Activated naive CD8-positive, alpha-beta T cell treated with anti-CD3 and anti-CD28 coated beads, Interleukin-2, amount 50 U/mL, for 24 hours (primary cell): ENCODE measurements at places on chromosomes 3 and 15.

DNA sequence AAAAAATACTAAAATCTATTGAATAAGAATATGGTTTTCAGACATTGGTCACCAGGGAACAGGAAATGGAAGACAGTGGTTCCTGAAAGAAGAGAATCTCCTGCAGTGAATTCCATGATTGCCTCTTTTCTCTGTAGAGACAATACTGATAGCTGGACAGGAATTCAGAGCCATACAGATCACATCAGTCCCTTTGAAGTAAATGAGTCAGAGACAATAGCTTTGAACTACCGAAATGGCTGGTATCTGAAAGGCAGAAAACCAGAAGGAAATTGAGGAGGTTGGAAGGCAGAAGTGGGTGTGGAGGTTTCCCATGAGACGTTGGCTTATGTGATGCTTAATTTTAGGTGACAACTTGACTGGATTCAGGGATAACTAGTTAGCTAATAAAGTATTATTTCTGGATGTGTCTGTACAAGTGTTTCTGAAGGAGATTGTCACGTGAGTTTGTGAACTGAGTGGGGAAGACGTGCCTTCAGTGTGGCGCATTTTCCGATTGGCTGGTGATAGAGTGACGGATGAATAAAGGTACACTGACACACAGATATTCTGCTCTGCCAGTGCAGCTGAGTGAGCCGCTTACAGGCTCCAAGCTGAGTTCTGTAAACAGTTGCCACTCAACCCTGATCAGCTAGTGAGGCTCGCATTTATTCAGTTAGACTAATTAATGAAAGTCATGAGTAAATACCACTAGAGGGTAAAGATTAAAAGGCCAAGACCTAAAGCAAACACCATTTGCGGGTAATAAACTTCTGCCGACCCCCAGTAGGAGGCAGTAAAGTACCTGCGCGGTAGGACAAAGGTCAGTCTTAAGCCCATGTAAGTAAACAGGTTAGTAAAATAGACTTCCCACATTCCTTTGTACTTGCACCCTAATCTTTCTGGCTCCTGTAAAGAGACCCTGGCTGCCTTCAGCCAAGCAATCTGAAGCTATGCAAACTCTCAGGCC lies 1298.6 kb downstream of the SI start:
- H3K4me1 ChIP-seq = no peaks in the 10 kb centered on the region
- H3K36me3 ChIP-seq = no peaks in the 10 kb centered on the region
- no peak for DNase-seq
- H3K27me3 ChIP-seq = no peaks in the 10 kb centered on the region
- no peak overlapping the region for H3K4me3 ChIP-seq

DNA sequence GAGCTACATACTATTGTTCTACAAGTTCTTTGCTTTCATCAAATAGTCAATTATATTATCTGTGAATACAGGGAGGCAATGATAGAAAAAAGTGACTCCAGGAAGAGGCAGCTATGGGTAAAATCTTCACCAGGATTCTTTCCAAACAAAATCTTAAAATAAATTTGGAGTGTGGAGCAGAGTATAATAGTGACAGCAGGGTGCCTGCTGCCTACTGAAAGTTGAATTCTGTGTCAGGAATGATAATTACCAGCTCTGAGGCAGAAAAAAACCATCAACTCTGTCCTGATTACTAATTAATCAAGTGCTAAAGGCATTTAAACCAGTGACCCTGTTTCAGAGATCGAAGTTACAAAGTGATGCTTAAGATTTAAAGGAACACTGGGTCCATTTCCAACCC lies 148.0 kb downstream of the DIPK2A start:
- no peak for DNase-seq
- no peaks in the 10 kb centered on the region for H3K4me1 ChIP-seq
- H3K27ac ChIP-seq = no peak overlapping the region
- H3K36me3 ChIP-seq = no peaks in the 10 kb centered on the region
- H3K4me3 ChIP-seq = no peak overlapping the region

GRCh38 chr3:59808446-59808845 lies 758.6 kb upstream of the CFAP20DC start:
- no peak overlapping the region for H3K27ac ChIP-seq
- H3K36me3 ChIP-seq = no peaks in the 10 kb centered on the region
- DNase-seq = no peak
- no peaks in the 10 kb centered on the region for H3K27me3 ChIP-seq
- no peak overlapping the region for H3K4me3 ChIP-seq

- H3K27me3 ChIP-seq = peaks cover 6% of the 10 kb centered on the region
- DNase-seq = no peak
These were observed 385.0 kb upstream of the C2CD4B start for GRCh38 chr15:62550106-62550505.

- peaks cover 14% of the 10 kb centered on the region for H3K27me3 ChIP-seq
- no peak for DNase-seq
- no peaks in the 10 kb centered on the region for H3K4me1 ChIP-seq
- H3K36me3 ChIP-seq = no peaks in the 10 kb centered on the region
- no peak overlapping the region for H3K27ac ChIP-seq
These were observed 109.6 kb upstream of the FXR1 start for GRCh38 chr3:180802837-180803236.

DNA sequence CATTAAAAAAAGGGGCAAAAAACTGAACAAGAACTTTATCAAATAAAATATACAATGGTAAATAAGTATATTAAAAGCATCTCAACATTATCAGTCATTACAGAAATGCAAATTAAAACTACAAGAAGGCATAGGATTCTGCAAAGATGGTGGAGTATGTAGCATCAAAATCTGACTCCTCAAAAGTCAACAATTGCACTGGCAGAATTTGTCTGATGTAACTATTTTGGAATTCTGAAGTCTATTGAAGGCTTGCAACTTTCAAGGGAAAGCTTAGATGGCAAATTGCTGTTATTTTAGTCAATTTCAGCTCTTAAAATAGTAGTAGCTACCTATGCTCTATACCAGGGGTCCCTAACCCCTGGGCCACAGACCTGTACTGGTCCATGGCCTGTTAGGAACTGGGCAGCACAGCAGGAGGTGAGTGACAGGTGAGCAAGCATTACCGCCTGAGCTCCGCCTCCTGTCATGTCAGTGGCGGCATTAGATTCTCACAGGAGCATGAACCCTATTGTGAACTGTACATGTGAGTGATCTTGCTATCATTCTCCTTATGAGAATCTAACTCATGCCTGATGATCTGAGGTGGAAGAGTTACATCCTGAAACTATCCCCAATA lies 107.6 kb downstream of the TGFBR2 start:
- H3K4me3 ChIP-seq = no peak overlapping the region
- no peaks in the 10 kb centered on the region for H3K27me3 ChIP-seq
- H3K27ac ChIP-seq = no peak overlapping the region
- no peaks in the 10 kb centered on the region for H3K36me3 ChIP-seq
- no peak for DNase-seq
- H3K4me1 ChIP-seq = peaks cover 8% of the 10 kb centered on the region

- H3K36me3 ChIP-seq = no peaks in the 10 kb centered on the region
- no peak for DNase-seq
- H3K4me1 ChIP-seq = no peaks in the 10 kb centered on the region
- H3K4me3 ChIP-seq = no peak overlapping the region
These were observed 163.2 kb downstream of the WNT7A start for GRCh38 chr3:13716540-13717221.

DNA sequence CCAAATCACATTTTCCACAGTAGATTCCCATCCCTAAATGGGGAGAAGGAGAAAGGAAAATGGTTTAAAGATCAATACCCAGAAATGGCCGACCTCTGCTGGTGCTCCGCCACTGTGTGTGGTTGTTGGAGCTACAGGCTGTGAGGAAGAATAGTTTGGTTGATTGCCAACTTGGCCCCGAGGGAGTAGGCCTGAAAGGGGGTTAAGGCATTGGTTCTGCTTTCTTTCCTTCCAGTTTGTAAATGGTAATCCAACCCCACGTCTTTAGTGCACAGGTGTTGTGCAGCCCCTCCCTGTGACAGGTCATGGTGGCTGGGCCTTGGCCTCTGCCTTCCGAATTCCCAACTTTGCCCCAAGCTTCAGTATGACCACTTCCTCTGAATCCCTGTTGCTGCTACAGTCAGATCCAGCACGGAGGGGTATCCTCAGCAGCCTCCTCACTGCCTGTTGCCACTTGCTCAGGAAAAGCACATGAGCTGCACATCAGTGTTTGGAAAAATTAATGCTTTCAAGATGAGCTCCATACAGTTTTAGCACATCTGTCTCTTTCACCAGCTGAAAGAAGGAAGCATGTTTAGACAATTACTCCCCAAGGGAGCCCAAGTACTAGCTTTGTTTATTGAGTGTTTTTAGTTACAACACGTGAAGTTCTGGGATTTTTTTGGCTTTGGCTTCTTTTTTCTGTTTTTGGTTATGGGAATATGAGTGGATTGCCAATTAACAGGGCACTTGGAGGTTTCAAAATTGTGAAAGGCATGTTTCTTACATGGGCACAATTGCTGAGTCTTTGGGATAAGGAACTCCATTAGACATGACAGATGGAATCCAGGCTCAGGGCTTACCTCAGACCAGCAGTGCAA lies 92.3 kb upstream of the ROPN1 start:
- H3K27me3 ChIP-seq = peaks cover 7% of the 10 kb centered on the region
- no peak for DNase-seq
- no peak overlapping the region for H3K27ac ChIP-seq
- H3K36me3 ChIP-seq = no peaks in the 10 kb centered on the region

DNA sequence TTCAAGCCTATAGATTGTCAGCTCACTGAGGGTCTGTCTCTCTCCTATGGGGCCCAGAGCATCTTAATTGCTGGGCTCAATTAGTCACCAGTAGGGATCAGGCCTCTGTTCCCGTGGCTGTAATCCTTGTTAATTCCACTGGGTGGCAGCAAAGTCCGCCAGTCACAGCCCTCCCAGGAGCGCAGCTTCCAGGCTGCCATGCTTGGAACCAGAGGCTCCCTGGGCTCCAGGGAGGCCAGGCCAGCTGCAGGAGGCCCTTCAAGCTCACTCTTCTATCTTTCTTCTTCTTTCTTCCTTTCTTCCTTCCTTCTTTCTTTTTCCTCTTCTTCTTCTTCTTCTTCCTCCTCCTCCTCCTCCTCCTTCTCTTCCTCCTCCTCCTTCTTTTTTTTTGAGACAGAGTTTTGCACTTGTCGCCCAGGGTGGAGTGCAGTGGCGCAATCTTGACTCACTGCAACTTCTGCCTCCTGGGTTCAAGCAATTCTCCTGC lies 14.4 kb downstream of the RNU5B-1 start:
- peak overlapping the region; percentile 39 for H3K27ac ChIP-seq
- no peaks in the 10 kb centered on the region for H3K4me1 ChIP-seq
- H3K4me3 ChIP-seq = no peak overlapping the region

DNA sequence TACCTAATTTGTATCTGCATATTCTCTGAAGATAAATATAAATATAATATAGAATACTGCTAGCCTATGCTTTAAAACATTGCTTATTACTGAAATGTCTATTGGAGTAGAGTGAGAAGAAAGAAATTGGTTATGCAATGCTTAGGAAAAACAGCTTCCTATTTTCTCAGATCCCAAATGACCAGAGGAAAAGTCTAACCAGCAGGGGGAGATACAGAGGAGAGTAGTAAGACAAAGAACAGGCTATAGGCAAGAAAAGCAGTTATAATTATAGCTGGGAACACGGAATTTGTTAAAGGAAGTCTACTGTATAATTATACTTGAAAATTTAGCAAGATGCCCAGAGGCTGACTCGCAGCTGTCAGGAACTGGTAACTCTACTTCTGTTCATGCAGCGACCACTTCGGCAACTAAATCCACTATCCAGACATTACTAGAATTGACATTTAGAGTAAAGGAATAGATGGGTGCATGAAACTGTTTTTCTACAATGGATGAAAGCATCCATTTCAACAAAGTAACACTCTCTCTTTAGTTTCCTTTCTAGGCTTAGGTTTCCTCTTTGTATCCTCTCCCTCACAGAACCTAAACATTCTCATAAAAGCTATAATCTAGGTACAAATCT lies 97.2 kb downstream of the TBC1D5 start:
- H3K27me3 ChIP-seq = no peaks in the 10 kb centered on the region
- no peak overlapping the region for H3K27ac ChIP-seq
- H3K36me3 ChIP-seq = peaks cover 3% of the 10 kb centered on the region
- DNase-seq = no peak
- H3K4me1 ChIP-seq = peaks cover 10% of the 10 kb centered on the region
- H3K4me3 ChIP-seq = no peak overlapping the region

DNA sequence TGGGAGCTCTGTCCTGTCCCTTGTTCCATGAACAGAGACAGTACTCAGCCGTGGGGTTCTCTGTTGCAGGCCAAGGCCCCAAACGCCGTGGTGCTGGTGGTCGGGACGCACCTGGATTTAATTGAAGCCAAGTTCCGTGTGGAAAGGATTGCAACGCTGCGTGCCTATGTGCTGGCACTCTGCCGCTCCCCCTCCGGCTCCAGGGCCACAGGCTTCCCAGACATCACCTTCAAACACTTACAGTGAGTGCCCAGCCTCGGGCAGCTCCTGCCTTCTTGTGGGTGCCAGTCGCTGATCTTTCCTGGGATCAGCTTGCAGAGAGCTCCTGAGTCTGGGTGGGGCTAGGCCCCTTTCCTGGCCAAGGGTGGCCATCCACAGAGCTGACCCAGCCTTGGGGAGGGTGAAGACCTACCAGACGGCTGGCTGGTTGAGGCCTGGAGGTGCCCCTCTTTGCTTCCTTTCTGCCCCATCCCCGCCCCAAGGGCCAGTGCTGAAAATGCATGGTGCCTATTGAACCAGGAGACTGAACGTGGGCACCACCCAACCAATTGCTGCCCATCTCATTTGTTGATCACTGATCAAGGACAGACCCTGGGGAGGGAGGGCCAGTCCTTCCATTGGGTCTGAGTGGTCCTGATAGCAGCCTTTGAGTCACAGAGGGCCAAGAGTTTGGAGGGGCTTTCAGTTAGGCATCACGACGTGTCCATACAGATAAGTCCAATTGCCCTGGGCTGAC lies 106.9 kb downstream of the LRRK1 start:
- H3K4me1 ChIP-seq = no peaks in the 10 kb centered on the region
- peaks cover 1% of the 10 kb centered on the region for H3K27me3 ChIP-seq
- peaks cover 2% of the 10 kb centered on the region for H3K36me3 ChIP-seq
- no peak overlapping the region for H3K27ac ChIP-seq

- no peak overlapping the region for H3K27ac ChIP-seq
- H3K27me3 ChIP-seq = peaks cover 3% of the 10 kb centered on the region
- H3K4me3 ChIP-seq = no peak overlapping the region
- no peak for DNase-seq
These were observed 230.7 kb upstream of the SLCO3A1 start for GRCh38 chr15:91622711-91623342.

- DNase-seq = no peak
- H3K4me3 ChIP-seq = peak overlapping the region; percentile 91
- H3K27me3 ChIP-seq = no peaks in the 10 kb centered on the region
- H3K4me1 ChIP-seq = peaks cover 51% of the 10 kb centered on the region
- H3K36me3 ChIP-seq = peaks cover 20% of the 10 kb centered on the region
These were observed 1.1 kb upstream of the MPI start for GRCh38 chr15:74888716-74889115.

DNA sequence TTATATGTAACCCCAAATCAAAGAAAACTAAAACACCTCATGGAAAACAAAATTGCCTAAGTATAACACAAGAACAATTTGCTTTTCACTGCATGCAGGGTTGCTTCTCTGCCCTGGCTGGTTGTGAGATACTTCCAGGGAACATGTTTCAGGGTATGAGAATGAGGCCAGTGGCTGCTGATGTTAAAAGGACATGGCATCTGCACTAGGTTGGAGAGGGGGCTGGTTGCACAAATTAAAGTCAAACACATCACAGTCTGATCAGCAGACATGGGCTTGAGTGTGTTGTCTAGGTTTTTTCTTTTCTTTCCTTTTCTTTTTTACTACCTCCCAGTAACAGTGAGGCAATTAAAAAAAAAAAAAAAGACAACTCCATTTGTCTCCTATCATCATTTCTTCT lies 374.9 kb downstream of the MCTP2 start:
- no peak for DNase-seq
- no peak overlapping the region for H3K27ac ChIP-seq
- peaks cover 63% of the 10 kb centered on the region for H3K27me3 ChIP-seq
- peaks cover 20% of the 10 kb centered on the region for H3K4me1 ChIP-seq
- H3K4me3 ChIP-seq = no peak overlapping the region

- no peak for DNase-seq
- H3K36me3 ChIP-seq = no peaks in the 10 kb centered on the region
- no peak overlapping the region for H3K27ac ChIP-seq
- peaks cover 36% of the 10 kb centered on the region for H3K27me3 ChIP-seq
These were observed 11.8 kb upstream of the SLC2A2 start for GRCh38 chr3:171038342-171038741.
